ENCODE measurements at places on chromosomes 4 and X. TPM values are rescaled to one million over a fixed set of nuclear protein-coding genes. Genes with fewer than 3 reads are reported as not detected.
A peak's percentile ranks its signal among the peaks of the same experiment; 100 is the strongest.

- no peak for DNase-seq
- no peaks in the 10 kb centered on the region for H3K36me3 ChIP-seq
- H3K27ac ChIP-seq, result no peak overlapping the region
- H3K4me1 ChIP-seq, result no peaks in the 10 kb centered on the region
Measured at GRCh38 chr4:7540206-7540605, 105.5 kb upstream of the PSAPL1 start.

CLIC2 gene
- total RNA-seq, result 0.59 TPM

DNA sequence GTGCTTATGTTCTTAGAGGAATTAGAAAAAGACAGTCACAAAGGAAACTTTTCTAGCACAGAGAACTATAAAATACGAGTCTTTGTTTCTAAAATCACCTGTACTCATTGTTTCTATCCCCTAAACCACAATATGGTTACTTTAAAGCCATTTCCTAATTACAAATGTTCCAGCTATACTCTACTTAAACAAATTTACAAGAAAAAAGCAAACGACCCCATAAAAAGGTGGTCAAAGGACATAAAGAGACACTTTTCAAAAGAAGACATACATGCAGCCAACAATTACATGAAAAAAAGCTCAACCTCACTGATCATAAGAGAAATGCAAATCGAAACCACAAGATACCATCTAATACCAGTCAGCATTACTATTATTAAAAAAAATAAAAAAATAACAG lies 447.3 kb downstream of the RAB28 start:
- no peak for DNase-seq
- H3K4me3 ChIP-seq, result no peak overlapping the region
- no peaks in the 10 kb centered on the region for H3K36me3 ChIP-seq
- no peaks in the 10 kb centered on the region for H3K4me1 ChIP-seq
- H3K27me3 ChIP-seq, result no peaks in the 10 kb centered on the region
- no peak overlapping the region for H3K27ac ChIP-seq

GRCh38 chr4:3007724-3008123 lies 44.4 kb downstream of the GRK4 start:
- H3K27ac ChIP-seq, result no peak overlapping the region
- DNase-seq, result no peak
- H3K36me3 ChIP-seq, result no peaks in the 10 kb centered on the region

- H3K27me3 ChIP-seq, result no peaks in the 10 kb centered on the region
- peaks cover 44% of the 10 kb centered on the region for H3K36me3 ChIP-seq
- H3K4me1 ChIP-seq, result peaks cover 34% of the 10 kb centered on the region
- DNase-seq, result peak; percentile 92
- H3K27ac ChIP-seq, result peak within 1 kb of the TSS; percentile 70
- H3K4me3 ChIP-seq, result peak within 1 kb of the TSS; percentile 69
Measured at GRCh38 chrX:104165894-104166734, at the start of gene FAM199X. TSS of gene FAM199X (plus strand) at chrX:104166453. CDS start at chrX:104166786, 333 bp downstream.

GRCh38 chr4:55318175-55319129 lies 27.6 kb upstream of the SRD5A3 start:
- no peak overlapping the region for H3K4me3 ChIP-seq
- no peaks in the 10 kb centered on the region for H3K27me3 ChIP-seq
- no peaks in the 10 kb centered on the region for H3K36me3 ChIP-seq
- DNase-seq, result no peak
- H3K4me1 ChIP-seq, result peaks cover 13% of the 10 kb centered on the region

CSAG3 gene
- not detected for total RNA-seq

ERVMER34-1 gene
- 2.5 TPM for total RNA-seq

ANXA10 gene
- total RNA-seq, result 58.3 TPM
